ENCODE measurements at places on chromosomes 5 and 9. TPM values are rescaled to one million over a fixed set of nuclear protein-coding genes. Genes with fewer than 3 reads are reported as not detected.

SPATA31C1 gene
- total RNA-seq, result not detected

PCDHGA5 gene
- total RNA-seq, result 0.07 TPM

CCNO gene
- total RNA-seq, result not detected

G3BP1 gene
- total RNA-seq, result 253 TPM

APBA1 gene
- total RNA-seq, result 0.35 TPM

PCDHGA3 gene
- not detected for total RNA-seq

C7 gene
- not detected for total RNA-seq

NUDT12 gene
- 6.1 TPM for total RNA-seq

SHISAL2B gene
- total RNA-seq, result not detected

C9 gene
- not detected for total RNA-seq

DNA sequence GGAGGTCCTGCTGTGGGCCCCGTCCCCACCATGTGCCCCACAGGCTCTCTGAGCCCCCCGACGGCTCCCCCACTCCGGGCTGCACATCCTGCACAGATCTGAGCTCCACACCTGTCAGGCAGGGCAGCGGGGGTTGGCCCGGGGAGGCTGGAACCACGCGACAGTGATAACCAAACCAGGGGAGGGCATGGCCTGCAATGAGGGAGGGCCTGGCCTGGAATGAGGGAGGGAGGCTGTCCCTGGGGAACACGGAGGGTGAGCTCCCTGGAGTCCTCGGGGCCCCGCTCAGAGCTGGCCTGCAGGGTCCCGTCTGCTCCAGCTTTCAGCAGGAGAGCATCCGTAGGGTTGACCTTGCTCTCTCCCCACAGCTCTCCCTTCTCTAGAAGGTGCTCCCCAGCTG, 30.5 kb downstream of the SLC9A3 start:
- no peak for DNase-seq

DNA sequence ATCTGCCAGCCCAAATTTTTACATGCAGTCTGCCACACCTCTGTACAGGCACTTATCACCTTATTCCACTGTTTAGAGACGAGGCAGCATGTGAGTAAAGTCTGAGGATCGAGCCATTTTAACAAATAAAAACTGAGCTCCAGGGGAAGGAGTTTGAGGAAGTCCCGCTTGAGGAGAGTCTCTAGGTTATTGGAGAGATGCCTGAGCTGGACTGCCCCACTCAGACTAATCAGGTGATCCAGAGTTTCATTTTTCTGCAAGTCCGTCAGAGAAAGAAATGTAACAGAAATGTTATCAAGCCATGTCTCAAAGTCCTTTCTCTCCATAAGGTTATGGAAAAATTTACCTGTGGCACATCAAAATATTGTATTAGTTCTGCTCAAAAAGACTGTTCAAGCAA, 5.3 kb downstream of the FBXW2 start:
- no peak for DNase-seq

GRCh38 chr9:109039539-109039938, 26.2 kb upstream of the CTNNAL1 start:
- no peak for DNase-seq

- DNase-seq, result no peak
Observed at GRCh38 chr9:100515578-100516494, 42.9 kb downstream of the TMEFF1 start.

DNA sequence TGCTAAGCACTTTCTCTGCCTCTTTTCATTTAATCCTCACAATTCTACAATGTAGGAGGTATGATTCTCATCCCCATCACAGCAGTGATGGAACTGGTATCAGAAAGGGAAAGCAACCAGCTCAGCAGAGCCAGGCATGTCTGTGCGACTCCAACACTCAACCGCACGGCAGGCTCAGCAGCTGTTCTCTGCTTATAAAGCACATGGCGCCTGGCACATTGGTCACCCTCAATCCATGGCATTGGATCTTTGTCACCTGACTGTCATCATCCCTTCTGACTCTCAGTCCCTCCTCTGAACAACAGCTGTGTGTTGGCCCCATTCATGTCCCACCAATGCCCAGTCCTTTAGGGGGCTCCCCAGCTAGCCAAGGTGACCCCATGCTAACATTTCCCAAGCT, 45.1 kb upstream of the HAND1 start:
- DNase-seq, result no peak

DNA sequence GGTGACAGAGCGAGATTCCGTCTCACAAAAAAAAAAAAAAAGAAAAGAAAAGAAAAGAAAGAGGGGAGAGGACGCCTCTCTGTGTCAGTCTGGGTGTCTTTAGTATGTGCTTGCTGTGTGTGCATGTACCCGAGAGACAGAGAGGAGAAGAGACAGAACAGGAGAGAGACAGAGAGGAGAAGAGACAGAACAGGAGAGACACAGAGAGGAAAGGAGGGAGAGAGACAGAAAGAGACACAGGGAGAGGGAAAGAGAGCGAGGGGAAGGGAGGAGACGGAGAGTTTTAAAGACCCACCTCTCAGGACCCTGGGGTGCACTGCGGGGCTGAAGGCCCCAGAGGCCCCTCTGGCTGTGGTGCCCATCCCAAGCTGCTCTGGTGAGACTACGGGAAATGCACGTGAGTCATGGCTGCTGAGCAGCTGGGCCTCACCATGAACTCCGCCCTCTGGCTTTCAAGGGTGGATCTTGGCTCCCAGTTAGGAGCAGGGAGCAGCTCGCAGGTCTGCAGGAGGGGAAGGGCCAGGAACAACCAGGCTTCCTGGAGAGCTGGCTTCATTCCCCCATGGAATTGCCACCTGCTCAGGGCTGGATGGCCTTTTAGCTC, 7.9 kb downstream of the SLC6A3 start:
- DNase-seq, result no peak

GRCh38 chr9:36946653-36947052, 87.4 kb downstream of the PAX5 start:
- DNase-seq, result no peak

DNA sequence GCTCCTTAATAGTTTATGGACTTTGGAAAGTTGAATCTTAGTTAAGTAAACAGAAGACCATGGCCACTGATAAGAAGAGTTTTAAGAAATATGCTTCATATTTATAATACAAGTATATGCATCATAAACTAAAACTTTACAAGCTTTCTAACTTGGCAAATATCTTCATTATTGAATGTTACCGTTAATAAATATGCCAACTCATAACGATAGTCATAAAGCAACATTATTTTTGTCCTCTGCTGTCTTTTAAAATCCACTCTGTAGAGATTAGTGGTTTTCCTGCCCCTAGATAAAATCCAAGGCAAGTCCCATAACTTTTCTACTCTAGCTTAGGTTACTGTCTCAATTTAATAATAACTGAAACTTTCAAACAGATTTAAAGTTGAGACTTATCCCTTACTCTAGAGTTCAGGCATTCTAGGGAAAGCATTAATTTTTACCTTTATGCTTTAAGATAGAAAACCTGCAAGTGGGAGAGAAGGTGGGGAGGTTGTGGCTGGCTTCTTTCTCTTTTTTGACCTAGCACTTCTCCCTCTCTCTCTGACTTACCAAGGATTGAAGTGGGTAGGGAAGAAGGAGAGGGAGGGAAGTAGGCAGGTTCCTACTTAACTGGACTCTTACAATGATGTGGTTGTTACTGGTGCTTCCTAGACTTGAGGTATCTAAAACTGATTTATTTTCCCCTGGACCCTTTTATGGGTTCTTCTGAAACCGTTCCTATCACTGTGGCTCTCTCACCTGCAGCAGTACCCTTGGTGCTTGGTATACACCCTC, 29.6 kb downstream of the RNF145 start:
- DNase-seq, result no peak

- no peak for DNase-seq
Observed at GRCh38 chr9:127676638-127677037, 30.1 kb upstream of the CFAP157 start.

- DNase-seq, result peak; percentile 42
Observed at GRCh38 chr5:107476783-107477182, 194.0 kb downstream of the EFNA5 start.

GRCh38 chr9:113579283-113580040, 115.9 kb downstream of the RGS3 start:
- DNase-seq, result peak; percentile 56

- DNase-seq, result no peak
Observed at GRCh38 chr9:28820741-28821140, 1247.5 kb upstream of the C9orf72 start.

DNA sequence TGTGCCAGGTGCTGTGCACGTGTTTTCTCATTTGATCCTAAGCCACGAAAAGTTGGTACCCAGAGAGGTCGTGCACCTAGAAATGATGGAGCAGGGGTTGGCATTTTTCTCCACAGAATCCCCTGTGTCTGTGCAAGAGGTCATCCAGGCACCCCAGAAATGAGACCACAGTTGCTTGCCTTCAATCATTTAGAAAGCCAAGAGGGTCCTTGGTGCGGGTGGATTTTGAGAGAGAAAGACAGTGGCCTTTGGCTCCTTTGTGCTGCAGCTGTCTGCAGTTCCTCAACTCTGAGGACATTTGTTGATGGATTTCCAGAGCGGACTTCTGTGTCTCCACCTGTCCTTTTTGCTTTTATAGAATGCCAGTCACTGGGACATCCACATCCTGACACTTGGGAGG, 33.8 kb upstream of the SPRY4 start:
- DNase-seq, result no peak

- DNase-seq, result no peak
Observed at GRCh38 chr5:116488356-116489041, 86.1 kb downstream of the SEMA6A start.

- DNase-seq, result no peak
Observed at GRCh38 chr5:148091991-148092964, 28.5 kb downstream of the SPINK5 start.

- DNase-seq, result no peak
Observed at GRCh38 chr5:61559146-61559545, 227.1 kb downstream of the ZSWIM6 start.

DNA sequence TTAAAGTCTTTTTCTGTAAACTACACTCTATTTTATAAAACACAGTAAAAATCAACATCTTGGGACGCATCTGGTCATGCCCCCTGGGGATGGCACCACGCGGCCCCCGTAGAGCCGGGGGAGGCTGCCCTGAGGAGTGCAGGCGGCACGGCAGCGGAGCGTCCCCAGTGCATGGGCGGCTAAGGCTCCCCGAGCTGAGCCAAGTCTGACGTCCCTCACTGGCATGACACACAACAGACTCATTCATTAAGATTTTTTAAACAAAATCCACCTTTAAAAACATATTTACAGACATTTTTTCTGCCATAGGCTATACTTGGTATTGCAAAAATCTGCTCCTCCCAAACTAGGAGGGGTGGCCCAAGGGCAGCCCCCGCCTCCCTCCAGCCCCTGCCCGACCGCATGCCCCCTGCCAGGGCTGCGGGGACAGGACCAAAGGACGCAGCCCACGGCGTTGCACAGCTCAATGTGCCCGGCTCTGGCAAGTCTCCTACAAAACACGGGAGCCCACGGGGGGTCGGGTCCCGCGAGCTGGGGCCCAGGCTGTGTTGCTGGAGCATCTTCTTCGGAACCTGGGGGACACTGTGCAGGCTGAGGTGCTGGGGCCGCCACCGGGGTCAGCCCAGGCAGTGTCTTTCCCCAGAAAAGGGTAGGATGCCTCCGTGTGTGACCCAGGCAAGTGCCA, 11.8 kb upstream of the SEC16A start:
- DNase-seq, result no peak

- no peak for DNase-seq
Observed at GRCh38 chr9:133073086-133074014, 11.6 kb downstream of the CEL start.

GRCh38 chr9:567747-568305, 273.7 kb upstream of the DMRT1 start:
- DNase-seq, result no peak

GRCh38 chr9:88980740-88981203, 10.5 kb upstream of the S1PR3 start:
- no peak for DNase-seq

DNA sequence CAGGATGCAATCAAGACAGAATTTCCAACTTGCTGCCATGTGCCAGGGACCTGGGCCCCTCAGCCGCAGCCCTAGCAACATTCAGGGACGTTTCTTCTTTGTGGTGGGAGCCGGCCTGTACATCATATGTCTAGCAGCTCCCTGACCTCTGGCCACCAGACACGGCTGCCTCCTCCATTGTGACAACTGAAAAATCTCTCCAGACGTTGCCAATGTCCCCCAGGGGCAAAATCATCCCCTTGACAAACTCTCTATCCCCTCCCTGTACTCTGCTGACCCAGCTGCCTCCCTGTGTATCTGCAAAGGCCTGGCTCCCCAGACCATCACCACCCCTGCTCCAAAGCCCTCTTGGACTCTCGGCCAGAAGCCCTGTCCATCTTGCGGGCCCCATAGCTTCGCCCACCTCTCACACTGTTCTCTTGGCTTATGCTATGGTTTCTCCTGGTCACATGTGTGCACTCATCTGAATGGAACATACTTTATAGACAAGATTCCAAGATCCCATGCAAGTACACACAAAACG, 40.8 kb downstream of the BICD2 start:
- DNase-seq, result no peak

DNA sequence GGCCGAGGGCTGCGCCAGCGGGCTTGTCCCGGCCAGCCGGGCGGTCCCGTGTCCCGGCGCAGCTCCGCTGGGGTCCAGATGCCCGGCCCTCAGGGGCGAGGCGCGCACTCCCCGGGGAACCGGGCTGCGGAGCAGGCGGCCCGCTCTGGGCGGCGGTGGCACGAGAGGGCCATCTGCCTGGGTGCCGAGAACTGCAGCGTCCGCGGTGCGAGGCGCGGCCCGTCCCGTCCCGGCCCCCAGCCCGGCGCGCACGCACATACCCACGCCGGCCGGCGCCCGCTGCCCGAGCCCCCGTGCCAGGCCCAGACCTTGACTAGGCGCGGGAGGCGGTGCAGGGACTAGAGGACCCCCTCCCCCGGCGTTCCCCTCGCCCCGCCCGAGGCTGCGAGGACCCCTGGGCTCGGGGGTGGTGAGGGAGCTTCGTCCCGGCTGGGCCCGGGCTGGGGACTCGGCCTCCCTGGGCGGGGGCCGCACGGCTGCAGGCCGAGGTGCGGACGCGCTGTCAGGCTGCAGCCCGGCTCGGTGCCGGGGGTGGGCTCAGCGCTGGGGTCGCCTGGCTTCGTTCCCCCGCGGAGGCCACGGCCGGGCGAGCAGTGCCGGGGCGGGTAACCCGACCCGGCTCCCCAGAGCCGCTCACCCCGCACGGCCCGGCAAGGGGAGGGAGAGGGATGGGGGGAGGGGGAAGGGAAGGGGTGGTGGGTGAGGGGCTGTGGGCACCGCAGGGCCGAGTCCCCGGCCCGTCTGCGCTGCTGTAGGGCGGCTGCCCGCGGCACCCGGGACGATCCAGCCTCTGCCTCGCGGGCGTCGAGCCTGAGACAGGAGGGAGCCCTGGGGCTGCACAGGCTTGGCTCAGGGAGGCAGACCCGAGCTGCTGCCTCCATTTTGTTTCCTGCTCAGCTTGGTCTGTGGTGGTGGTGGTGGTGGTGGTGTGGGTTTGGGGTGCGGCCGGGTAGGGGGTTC, 1.2 kb upstream of the NSD1 start:
- peak; percentile 65 for DNase-seq

- DNase-seq, result no peak
Observed at GRCh38 chr9:70852711-70853240, 268.6 kb downstream of the TRPM3 start.

DNA sequence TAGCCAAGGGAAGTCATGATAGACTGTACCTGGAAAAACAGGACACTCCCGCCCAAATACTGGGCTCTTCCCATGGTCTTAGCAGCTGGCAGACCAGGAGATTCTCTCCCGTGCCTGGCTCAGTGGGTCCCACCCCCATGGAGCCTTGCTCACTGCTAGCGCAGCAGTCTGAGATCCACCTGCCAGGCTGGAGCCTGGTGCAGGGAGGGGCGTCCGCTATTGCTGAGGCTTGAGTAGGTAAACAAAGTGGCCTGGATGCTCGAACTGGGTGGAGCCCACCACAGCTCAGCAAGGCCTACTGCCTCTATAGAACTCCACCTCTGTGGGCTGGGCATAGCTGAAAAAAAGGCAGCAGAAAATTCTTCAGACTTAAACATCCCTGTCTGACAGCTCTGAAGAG, 10.1 kb upstream of the THG1L start:
- DNase-seq, result no peak

All from activated CD4-positive, alpha-beta T cell treated with anti-CD3 and anti-CD28 coated beads for 36 hours (primary cell).